Panc1 (cell line): ENCODE measurements at places on chromosomes 3 and 15. TPM values are rescaled to one million over a fixed set of nuclear protein-coding genes. Genes with fewer than 3 reads are reported as not detected.

GRCh38 chr15:52419494-52419893 is 109.2 kb downstream of the MYO5A start:
- H3K4me3 ChIP-seq = no peak overlapping the region
- no peak overlapping the region for H3K27ac ChIP-seq
- H3K4me1 ChIP-seq = no peaks in the 10 kb centered on the region
- no peak for DNase-seq
- H3K27me3 ChIP-seq = no peaks in the 10 kb centered on the region
- H3K36me3 ChIP-seq = no peaks in the 10 kb centered on the region; the same call in 1 of the 2 replicates

DNA sequence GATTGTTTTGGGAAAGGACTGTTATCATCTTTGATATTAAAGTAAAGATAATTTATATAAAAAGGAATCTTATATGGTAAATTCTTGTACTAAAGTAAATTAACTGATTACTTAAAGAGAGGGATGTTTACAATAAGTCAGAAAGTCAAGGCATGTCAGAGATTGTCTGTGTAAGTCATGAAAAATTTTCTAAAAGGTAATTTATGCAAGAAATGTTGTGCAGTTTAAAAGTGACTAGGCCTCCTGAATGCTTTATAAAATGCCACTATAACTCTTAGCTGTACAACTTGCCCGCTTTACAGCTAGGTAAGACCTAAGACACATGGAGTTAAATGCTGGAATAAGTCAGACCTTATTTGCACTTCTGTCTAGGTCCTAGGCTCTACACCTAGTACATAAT is 692.9 kb downstream of the GBE1 start:
- H3K4me3 ChIP-seq = no peak overlapping the region
- no peaks in the 10 kb centered on the region for H3K36me3 ChIP-seq
- H3K4me1 ChIP-seq = no peaks in the 10 kb centered on the region
- H3K27me3 ChIP-seq = no peaks in the 10 kb centered on the region

DNA sequence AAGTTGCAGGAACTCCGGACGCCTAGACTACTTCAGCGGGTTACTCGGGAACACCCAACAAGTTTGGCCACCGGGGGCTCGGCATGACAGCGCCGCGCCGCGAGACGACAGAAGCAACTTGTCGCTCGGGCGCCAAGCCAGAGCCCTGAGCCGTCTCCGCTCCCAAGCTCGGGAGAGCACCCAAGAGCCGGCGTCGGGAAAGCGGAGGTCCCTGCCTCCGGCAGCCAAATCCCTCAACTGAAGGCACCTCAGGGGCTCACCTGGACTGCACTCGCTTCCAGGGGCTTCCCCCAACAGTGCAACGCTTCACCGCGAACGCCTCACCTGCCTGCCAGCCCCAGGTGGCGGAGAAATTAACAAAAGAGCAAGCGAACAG is 640 bp downstream of the MB21D2 start:
- no peaks in the 10 kb centered on the region; the same call in 1 of the 2 replicates for H3K36me3 ChIP-seq
- H3K4me1 ChIP-seq = peaks cover 22% of the 10 kb centered on the region
- H3K27ac ChIP-seq = peak overlapping the region; percentile 86
- no peaks in the 10 kb centered on the region for H3K27me3 ChIP-seq
- H3K4me3 ChIP-seq = peak overlapping the region; percentile 93
- DNase-seq = no peak

DNA sequence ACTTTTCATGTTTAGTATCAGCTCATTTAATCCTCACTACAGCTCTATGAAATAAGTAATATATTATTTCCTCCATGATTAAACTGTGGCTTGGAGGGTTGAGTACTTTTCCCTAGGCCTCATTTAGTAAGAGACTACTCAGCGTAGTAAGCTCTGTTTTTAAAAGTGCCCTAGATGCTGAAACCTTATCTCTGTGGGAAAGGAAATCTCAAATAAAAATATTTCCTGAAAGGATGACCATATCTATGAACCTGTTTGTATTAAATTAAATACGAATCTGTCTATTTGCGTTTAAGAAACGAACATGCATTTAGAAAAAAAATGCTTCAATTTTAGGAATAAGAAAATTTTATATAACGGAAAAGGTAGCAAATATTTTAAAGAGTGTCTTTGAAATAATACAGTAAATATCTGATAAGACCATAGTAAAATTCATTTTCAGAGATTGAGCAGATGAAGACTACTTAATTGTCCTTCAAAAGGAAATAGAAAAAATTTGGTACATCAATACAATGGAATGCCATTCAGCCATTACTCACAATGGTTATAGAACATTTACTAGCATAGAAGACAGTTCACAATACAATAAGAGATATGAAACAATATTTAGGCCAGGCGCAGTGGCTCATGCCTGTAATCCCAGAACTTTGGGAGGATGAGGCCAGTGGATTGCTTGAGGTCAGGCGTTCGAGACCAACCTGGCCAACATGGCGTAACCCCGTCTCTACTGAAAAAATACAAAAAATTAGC is 56.2 kb downstream of the ATG7 start:
- DNase-seq = no peak
- H3K27ac ChIP-seq = no peak overlapping the region
- peaks cover 17% of the 10 kb centered on the region; the same call in 1 of the 2 replicates for H3K36me3 ChIP-seq

DNA sequence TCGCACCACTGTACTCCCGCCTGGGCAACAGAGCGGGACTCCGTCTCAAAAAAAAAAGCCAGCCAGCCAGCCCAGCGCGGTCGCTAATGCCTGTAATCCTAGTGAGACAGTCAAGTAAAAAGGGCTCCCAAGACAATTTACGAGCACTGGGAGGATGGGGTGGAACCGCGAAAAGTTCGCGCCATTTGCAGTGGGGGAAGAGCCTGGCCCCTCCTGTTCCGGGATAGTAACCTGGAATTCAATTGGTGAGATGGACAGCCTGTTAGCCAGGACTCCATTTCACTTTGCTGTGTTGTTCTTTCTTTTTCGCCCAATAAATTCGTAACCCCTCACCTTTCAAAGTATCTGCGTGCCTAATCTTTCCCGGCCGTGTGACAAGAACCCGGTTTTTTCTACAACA is 19.5 kb downstream of the SLC4A7 start:
- peaks cover 28% of the 10 kb centered on the region for H3K4me1 ChIP-seq
- H3K27me3 ChIP-seq = no peaks in the 10 kb centered on the region
- no peak overlapping the region for H3K4me3 ChIP-seq

The IQCH gene
- total RNA-seq = 3.9 TPM

DNA sequence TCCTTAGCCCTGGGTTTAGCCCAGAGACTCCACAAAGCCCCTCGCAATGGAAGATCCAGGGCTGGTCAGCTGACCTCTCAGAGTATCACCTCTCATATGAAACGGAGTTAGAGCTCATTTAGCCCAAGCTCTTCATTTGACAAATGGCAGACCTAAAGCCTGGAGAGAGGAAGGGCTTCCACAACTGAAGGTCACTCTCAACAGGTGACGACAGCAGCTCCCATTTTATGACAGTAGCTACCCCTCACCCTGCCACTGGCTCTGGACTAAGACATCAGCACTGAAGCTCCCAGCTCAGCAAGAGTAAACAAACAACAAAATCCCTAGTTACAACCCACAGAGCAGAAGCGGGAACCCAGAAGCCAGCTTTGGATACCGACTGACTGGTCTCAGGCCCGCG is 33.7 kb downstream of the TLE3 start:
- no peak overlapping the region for H3K27ac ChIP-seq
- H3K36me3 ChIP-seq = peaks cover 45% of the 10 kb centered on the region
- no peaks in the 10 kb centered on the region for H3K27me3 ChIP-seq
- no peak overlapping the region for H3K4me3 ChIP-seq

GRCh38 chr3:195251336-195252065 is 19.5 kb downstream of the XXYLT1 start:
- H3K4me3 ChIP-seq = no peak overlapping the region
- DNase-seq = no peak
- H3K27me3 ChIP-seq = no peaks in the 10 kb centered on the region
- H3K27ac ChIP-seq = no peak overlapping the region
- no peaks in the 10 kb centered on the region for H3K36me3 ChIP-seq

- H3K27ac ChIP-seq = no peak overlapping the region
- H3K36me3 ChIP-seq = no peaks in the 10 kb centered on the region
- H3K4me1 ChIP-seq = no peaks in the 10 kb centered on the region
- DNase-seq = no peak
These were observed 35.0 kb upstream of the ABHD17C start for GRCh38 chr15:80660119-80660518.

- no peak for DNase-seq
- no peak overlapping the region for H3K4me3 ChIP-seq
- H3K27ac ChIP-seq = no peak overlapping the region
- H3K36me3 ChIP-seq = peaks cover 2% of the 10 kb centered on the region; the same call in 1 of the 2 replicates
- no peaks in the 10 kb centered on the region for H3K27me3 ChIP-seq
These were observed 31.1 kb downstream of the TNK2 start for GRCh38 chr3:195877136-195877715.

- H3K4me1 ChIP-seq = no peaks in the 10 kb centered on the region
- H3K4me3 ChIP-seq = no peak overlapping the region
- H3K36me3 ChIP-seq = no peaks in the 10 kb centered on the region
- H3K27ac ChIP-seq = no peak overlapping the region
These were observed 17.3 kb downstream of the FGD5 start for GRCh38 chr3:14836049-14836468.

DNA sequence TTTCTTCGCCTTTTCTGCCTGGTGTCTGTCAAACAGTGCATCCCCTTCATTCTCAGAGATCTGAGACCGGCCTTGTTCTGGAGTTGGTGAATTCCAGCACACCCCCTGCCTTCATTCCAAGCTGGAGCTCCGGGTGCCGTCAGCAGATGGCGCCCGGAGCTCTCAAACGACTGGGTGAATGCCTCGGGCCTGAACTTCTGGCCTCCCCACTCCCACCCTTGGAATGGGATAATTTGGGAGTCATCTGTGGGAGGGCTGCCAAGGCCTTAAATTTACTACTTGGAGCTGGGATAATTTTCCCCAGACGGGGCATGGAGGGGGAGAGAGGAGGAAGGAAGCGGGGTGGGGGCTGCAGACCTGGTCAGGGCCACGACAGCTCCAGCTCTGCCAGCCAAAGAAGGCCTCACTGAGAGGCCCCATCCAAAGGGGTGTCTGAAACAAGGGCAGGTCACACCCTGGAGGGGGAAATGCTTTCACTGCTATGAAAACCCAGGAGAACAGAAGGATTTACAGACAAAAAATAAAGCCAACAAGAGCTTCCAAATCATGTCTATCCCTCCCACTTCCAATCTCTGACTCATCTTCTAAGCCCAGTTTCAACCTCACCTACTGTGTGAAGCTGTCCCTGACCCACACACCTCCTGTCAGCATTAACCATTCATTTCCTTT is 187.9 kb downstream of the OPA1 start:
- 0 out of 2 replicates have a peak overlapping the region, but pooled peaks have one; percentile 12 for H3K27ac ChIP-seq
- H3K27me3 ChIP-seq = no peaks in the 10 kb centered on the region
- H3K4me3 ChIP-seq = no peak overlapping the region
- H3K4me1 ChIP-seq = peaks cover 24% of the 10 kb centered on the region

DNA sequence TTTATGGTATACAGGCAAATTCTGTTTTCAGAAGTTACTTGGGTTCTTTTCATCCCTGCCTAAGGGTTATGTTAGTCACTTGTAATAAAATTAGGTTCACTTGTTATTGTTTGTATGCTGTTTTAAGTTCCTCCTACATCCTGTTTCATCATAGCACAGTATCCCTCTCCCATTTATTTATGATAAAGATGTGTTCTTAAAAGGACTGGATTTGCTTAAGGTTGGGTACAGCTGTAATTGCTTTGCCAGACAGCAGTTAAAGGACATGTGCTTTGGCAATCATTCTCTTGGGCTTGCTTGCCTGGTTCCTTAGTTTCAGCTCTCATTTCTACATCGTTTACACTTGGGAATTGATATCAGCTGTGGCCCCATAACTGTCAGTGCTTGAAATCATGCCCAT is 11.7 kb downstream of the ATP2C1 start:
- peaks cover 20% of the 10 kb centered on the region; the same call in 1 of the 2 replicates for H3K4me1 ChIP-seq
- DNase-seq = no peak
- no peaks in the 10 kb centered on the region for H3K36me3 ChIP-seq
- H3K27ac ChIP-seq = peak overlapping the region; percentile 1; the same call in 1 of the 2 replicates
- no peaks in the 10 kb centered on the region for H3K27me3 ChIP-seq

The IMPG2 gene
- 0.10 TPM for total RNA-seq

- H3K27me3 ChIP-seq = no peaks in the 10 kb centered on the region
- no peak overlapping the region for H3K4me3 ChIP-seq
- H3K36me3 ChIP-seq = no peaks in the 10 kb centered on the region
- no peak overlapping the region for H3K27ac ChIP-seq
- DNase-seq = no peak
These were observed 55.7 kb downstream of the MB21D2 start for GRCh38 chr3:192861972-192862371.

DNA sequence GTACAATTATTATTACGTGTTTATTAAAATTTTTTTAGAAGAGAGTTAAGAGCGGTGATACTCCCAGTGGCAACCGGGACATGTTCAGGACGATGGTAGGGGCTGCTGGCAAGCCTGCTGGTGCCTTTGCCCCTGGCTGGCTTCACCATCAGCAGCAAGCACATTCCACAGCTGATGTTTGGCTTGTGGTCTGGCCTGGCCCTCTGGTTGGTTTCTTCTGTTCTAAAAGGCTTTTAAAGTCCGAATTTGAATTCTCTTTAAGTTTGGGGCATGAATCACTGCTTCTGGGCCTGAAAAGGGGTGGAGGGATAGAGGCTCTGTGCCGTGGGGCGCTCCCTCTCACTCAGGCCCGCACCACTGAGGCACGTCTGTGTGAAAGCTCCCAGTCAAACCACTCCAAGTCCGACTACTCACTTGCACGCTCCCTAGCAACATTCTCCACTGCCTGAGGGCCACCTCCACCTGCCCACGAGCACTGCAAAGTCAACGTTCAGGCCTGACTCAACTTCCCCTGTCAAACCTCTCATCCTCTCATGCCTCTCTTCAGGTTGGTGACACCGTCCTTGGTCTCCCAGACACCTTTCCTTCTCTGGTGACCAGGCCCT is 10.1 kb downstream of the ITGA11 start:
- no peaks in the 10 kb centered on the region for H3K27me3 ChIP-seq
- no peaks in the 10 kb centered on the region for H3K4me1 ChIP-seq
- H3K27ac ChIP-seq = no peak overlapping the region
- H3K36me3 ChIP-seq = no peaks in the 10 kb centered on the region

DNA sequence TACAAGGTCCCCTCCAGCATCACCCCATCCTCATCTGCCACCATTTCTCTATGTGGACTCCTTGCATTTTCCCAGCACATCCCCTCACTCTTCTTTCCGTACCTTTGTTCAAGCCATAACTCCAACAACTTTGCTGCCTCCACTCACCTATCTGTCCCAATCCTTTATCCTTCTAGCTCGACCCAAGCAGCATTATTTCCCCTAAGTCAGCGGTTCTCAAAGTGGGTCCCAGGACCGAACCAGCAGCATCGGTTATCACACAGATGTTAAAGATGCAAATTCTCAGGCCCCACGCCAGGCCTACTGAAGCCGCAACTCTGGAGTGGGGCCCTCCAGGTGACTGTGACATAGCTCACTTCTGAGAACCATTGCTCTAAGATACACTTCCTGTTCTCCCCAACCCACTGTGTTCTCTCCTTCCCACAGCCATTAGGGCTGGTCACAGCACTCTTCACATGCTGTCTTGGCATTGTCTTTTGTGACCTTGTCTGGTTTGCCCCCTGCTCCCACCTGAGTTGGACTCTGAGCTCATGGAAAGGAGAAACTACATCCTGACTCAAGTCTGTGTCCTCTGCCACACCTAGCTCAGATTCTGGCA is 56.2 kb downstream of the AAGAB start:
- no peak overlapping the region for H3K4me3 ChIP-seq
- no peaks in the 10 kb centered on the region for H3K27me3 ChIP-seq
- DNase-seq = no peak
- peak overlapping the region; percentile 80 for H3K27ac ChIP-seq
- peaks cover 56% of the 10 kb centered on the region for H3K4me1 ChIP-seq

The GPR27 gene
- total RNA-seq = 0.15 TPM

The DCLK3 gene
- not detected for total RNA-seq
